ENCODE measurements at places on chromosomes 6 and 20.

GRCh38 chr6:158769234-158769770 is 49.9 kb downstream of the EZR start:
- no peak for DNase-seq

- no peak for DNase-seq
Measured at GRCh38 chr20:51084593-51085377, 61.9 kb upstream of the KCNG1 start.

GRCh38 chr6:53494076-53494475 is 50.8 kb downstream of the GCLC start:
- no peak for DNase-seq

- no peak for DNase-seq
Measured at GRCh38 chr6:82397962-82398692, 34.5 kb downstream of the TPBG start.

DNA sequence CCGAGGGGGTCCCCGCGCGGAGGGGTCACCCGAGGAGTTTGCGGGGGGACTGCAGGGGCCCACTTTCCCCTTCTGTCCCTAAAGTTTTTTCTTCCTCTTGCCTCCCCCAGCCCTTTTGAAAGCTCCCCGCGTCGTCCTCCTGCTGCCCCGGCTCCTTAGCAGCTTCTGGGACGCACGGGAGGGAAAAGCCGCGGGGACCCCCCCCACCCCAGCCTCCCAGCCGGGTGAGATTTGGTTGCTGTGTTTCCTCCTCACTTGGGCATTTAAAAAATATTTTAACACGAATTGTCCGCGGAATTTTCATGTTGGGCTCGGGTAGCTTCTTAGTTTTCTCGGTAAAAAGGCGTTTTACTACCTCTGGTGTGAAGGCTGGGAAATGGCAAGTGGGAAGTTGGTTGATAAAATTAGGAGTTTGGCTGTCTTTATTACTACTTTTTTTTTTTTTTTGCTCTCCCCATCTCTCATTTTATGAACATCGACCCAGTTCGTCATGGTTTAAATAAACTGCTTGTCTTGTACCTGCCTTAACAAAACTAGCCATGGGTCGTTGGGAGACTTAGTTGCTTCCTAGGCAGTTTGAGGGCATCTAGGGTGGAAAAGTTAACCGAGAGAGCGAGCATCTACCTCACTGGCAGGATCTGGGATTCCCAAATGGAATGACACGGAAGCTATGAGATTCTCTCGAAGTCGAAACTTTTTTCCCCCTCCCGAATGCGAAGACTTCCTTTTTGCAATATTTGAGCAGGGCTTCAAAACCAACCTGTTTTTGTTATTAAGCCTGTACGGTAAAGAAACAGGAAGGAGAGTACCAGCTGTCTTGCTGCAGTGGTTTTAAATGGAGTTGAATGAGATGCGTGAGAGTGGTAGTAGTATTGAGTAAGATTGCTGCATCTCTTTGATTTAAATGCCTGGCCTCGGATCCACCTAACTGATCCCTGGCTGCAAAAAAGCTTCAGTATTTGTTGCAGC is 868 bp downstream of the NCOA3 start:
- DNase-seq, result peak; percentile 78

GRCh38 chr6:10441004-10441654 is 26.3 kb upstream of the TFAP2A start:
- no peak for DNase-seq

GRCh38 chr20:45919542-45920399 is 7.8 kb upstream of the PLTP start:
- no peak for DNase-seq

GRCh38 chr6:26053992-26054780 is 33.0 kb upstream of the HFE start:
- peak; percentile 32 for DNase-seq

DNA sequence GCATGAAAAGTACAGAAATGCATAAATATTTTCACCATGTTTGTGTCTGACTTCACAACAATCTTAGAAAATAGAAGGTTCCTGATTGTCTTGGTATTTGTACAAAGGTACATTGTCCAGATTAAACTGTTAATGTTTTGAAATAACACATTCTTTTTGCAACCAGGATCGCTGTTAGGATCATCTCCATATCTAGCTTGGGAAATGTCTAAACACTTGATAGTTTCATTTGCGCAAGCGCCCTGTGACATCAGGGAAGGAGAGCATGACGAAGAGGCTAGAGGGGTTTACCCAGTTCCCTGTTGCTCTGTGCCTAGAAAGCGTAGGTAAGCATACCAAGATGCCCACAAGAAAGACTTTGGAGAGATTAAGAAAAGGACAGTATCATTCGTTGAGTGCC is 19.4 kb downstream of the ALDH8A1 start:
- DNase-seq, result no peak

GRCh38 chr20:13259921-13260320 is 38.8 kb downstream of the ISM1 start:
- DNase-seq, result no peak

- DNase-seq, result no peak
Measured at GRCh38 chr20:15379681-15380296, 1042.4 kb upstream of the FLRT3 start.

- peak; percentile 40 for DNase-seq
Measured at GRCh38 chr6:152271776-152272464, 365.2 kb downstream of the SYNE1 start.

DNA sequence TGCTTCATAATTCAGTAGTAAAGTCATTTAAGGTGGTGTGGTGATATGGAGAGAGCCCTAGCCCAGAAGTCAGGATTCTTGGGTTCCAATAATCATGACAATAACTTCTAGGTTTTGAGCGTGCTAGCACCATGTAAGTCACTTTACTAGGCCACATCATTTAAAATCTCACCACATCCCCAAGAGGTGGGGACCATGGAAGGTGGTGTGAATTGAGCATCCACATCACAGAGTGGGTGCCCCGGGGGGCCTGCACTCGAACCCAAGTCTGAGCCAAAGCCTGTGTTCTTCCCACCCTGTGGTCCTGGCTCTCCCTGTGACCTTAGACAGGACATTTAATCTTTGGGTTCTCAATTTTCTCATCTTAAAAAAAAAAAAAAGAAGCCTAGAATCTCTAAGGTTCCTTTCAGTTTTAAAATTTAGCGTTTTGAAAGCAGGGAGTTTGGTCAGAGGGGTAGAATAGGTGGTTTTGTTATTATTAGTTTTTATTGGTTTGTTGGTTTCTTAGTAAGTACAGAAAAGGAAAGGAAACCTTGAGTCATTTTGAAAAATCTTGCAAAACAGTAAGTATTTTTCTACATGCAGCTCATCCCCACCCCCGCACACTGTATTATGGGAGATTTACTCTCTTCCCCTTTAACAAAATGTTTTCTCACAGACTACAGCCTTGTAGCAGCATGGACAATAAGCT is 26.4 kb downstream of the ARMC2 start:
- DNase-seq, result peak; percentile 85

GRCh38 chr20:10318291-10319024 is 99.8 kb downstream of the SNAP25 start:
- no peak for DNase-seq

GRCh38 chr6:14276071-14276470 is 158.5 kb downstream of the CD83 start:
- DNase-seq, result no peak

- DNase-seq, result no peak
Measured at GRCh38 chr6:134092449-134092848, 40.0 kb upstream of the SLC2A12 start.

DNA sequence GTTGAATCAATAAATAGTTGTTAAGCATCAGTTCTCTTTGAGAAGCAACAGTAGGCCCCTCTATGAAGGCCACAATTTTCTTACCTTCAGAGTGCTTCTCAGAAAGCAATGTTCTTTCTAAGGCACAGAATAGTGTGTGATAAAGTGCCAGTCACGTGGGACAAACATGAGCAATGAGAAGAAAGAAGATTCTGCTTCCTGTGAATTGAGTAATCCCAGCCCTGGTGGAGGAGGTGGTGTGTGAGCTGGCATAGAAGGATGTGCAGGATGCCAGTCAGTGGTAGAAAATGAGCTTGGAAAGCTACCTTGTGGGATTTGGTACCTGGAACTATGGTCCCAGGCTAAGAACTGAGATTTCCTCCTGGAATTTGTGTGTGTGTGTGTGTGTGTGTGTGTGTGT is 21.7 kb downstream of the KIZ start:
- peak; percentile 11 for DNase-seq

DNA sequence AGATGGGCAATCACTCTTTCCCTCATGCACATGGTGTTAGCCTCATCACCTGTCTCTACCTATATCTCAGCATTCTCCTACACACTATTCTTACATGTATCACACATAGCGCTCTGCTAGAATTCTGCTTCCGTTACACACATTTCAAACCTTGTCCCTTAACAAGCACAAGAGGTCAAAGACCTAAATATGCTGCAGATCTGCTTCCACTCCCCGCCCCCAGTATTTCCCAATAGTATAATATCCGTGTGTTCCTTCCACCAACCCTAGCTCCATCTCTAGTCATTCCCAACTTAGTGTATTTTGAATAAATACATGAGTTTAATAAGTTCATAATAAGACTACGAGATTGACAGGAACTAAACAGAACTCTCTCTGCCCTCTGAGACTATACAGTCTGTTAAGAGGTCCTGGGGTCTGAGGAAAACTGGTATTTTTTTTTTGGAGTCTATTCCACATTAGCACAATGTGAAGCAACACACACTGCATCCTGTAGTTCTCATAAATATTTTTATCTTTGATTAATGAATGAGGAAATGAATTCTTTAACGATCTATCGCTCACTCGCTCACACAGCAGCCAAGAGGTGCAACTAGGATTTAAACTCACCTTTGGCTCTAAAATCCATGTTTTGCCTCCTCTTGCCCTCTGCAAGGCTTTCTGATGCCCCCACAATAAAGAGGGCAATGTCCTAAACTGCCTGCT is 491.6 kb downstream of the QKI start:
- DNase-seq, result no peak

DNA sequence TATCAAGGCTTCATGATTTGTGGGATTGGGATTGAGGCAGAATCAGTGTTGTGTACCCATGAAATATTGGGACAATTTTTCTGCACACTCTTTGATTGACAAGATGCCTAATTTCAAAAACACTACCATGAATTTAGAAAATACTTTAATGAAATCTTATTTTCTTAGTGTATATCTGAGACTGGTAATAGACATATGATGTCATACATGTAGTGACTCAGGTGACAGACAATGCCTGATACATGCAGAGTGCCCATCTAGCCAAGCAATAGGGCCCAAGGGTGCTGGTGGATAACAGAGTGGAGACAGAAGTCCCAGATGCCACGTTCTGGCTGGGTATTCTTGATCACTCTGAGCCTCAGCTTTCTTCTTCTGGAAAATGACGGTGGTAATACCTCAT is 279.6 kb upstream of the ARID1B start:
- DNase-seq, result no peak

- no peak for DNase-seq
Measured at GRCh38 chr6:46174904-46175303, 4.1 kb upstream of the ENPP5 start.

- no peak for DNase-seq
Measured at GRCh38 chr20:38931984-38932383, 5.8 kb downstream of the FAM83D start.

GRCh38 chr6:144544266-144544830 is 259.2 kb downstream of the UTRN start:
- DNase-seq, result peak; percentile 81

- peak; percentile 35 for DNase-seq
Measured at GRCh38 chr6:74091136-74091793, 395.3 kb downstream of the CD109 start.

- no peak for DNase-seq
Measured at GRCh38 chr6:91020744-91021143, 433.9 kb upstream of the MAP3K7 start.

- DNase-seq, result no peak
Measured at GRCh38 chr6:32156891-32157290, 3.0 kb downstream of the PPT2 start.

DNA sequence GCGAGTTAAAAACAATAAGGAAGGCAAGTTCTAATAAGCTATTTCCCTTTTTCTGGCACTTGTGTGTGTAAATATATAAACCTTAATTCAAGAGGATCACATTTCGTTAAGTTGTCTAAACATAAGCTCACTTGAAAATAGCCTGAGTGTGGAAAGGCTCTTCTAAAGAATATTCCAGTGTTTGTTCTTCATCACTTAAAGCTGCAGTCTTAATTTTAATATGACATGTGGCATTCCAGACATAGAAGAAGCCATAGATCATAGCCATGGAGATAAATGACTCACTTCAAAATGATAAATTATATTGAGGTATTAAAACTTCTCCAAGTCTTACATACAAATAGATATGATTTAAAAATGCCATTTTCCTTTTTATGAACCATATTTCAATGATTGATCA is 42.1 kb downstream of the IYD start:
- no peak for DNase-seq
